Caco-2 (cell line): ENCODE measurements at places on chromosomes 2 and 18. TPM values are rescaled to one million over a fixed set of nuclear protein-coding genes. Genes with fewer than 3 reads are reported as not detected.

The IDH1 gene
- 265 and 293 TPM in 2 replicates for total RNA-seq

The SLC5A7 gene
- total RNA-seq = not detected in 2 replicates

The TAF4B gene
- total RNA-seq = 2.5 and 2.6 TPM in 2 replicates

The VPS4B gene
- 35.0 and 35.3 TPM in 2 replicates for total RNA-seq

The SLC30A3 gene
- 3.9 and 4.3 TPM in 2 replicates for total RNA-seq

The ABCB11 gene
- total RNA-seq = not detected in 2 replicates

The LYPD6 gene
- 9.0 and 10.5 TPM in 2 replicates for total RNA-seq

The TTC32 gene
- total RNA-seq = 15.5 and 16.8 TPM in 2 replicates

The FIGLA gene
- not detected in 2 replicates for total RNA-seq

The SCN1A gene
- not detected in 2 replicates for total RNA-seq

The CCDC74B gene
- total RNA-seq = 1.2 and 1.6 TPM in 2 replicates
